ENCODE measurements at places on chromosomes 11 and 22.
A peak's percentile ranks its signal among the peaks of the same experiment; 100 is the strongest.

DNA sequence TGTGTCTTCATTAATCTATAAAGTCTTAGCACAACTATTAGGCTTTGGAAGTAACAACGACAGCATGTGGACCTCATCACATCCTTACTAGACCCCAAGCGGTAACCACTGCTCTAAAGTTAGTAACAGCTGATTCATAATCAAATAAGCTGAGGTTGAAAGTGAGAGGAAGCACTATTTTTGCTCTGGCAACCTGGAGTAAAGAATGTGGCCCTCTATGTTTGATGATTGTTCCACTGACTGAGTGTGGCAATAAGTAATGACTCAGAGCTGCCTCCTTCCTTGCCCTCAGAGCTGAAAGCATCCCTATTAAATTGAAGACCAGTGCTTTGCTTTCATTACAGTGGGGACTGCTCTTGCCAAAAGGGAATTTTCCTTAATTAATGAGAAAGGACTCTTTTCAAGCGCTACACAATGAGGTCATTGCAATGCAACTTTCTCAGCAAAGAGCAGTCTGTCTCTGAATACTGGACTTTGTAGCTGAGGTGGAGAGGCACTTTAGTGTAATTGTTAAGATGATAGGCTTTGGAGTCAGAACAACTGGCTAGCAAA is 906.1 kb upstream of the RAG2 start:
- peak; percentile 55 for DNase-seq

- peak; percentile 89 for DNase-seq
Observed at GRCh38 chr11:79493555-79494171, 52.8 kb upstream of the TENM4 start.

DNA sequence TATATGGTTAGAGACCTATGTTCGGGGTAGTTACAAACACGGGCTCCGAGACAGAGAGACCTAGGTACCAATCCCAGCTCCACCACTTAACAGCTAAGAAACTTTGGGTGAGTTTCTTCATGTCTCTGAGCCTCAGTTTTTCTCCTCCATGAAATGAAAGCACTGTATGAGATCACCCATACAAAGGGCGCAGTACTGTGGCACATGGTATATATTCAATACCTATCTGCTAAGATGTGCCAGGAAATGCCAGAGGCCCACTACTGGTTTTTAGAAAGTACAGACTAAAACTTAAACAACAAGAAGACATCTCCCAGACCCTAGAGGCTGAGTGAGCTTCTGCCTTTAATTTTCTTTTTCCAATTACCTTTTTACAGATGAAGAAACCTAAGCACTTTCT is 69.5 kb downstream of the SLC1A2 start:
- no peak for DNase-seq

GRCh38 chr11:110289472-110289871 is 6.9 kb downstream of the RDX start:
- no peak for DNase-seq

DNA sequence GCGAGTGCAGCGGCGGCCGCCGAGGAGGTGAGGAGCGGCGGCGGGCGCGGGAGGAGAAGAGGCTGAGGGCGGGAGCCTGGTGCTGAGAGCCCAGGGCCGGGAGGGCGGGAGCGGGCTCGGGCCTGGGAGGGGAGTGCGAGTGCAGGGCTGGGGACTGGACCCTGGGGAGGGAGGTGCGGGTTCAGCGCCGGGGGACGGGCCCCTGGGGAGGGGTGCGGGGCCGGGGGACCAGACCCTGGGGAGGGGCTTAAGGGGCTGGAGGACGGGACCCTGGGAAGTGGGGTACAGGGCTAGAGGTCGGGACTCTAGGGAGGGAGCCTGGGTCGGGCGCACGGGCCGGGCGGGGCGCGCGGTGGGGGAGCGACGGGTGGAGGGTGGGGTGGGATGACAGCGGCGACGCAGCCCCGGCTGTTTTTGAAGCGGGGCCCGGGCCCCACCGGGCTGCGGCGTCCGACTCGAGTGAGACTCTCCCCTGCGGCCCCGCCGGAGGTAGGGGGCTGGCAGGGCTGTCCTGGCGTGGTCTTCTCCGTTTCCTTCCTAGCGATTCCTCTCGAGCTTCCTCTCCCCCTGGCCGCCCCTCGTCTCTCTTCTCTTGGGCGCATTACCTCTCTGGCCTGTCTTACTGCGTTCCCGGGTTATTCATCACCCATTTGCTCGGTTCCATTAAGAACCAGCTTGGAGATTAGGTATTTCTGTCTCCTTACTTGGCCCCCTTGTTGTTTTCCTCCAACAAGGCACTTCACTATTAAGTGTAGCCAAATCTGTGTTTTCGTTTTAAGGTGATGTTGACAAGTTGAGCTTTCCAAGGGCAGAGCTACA is 754 bp downstream of the NUP50 start:
- peak; percentile 59 for DNase-seq

GRCh38 chr11:86241956-86242535 is 2.5 kb upstream of the EED start:
- no peak for DNase-seq

DNA sequence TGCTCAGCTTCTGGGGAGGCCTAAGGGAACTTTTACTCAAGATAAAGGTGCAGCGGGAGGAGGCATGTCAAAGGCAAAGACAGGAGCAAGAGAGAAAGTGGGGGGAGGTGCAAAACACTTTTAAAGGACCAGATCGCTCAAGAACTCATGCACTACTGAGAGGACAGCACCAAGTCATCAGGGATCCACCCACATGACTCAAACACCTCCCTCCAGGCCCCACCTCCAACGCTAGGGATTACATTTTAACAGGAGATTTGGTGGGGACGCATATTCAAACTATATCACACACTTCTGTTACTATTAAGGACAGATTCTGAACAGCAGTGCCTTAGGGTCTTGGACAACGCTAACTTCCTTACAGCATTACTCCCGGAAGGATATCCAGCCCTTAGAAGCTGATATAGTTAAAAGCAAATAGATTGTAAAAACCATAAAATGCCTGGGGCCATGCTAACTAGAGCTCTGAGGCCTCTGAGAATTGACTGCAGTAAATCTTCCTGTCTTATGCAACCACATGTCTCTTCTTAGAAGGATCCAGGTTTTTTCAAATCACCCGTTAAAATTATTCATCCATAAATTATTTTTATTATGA is 16.7 kb upstream of the ZC3H12C start:
- peak; percentile 75 for DNase-seq

DNA sequence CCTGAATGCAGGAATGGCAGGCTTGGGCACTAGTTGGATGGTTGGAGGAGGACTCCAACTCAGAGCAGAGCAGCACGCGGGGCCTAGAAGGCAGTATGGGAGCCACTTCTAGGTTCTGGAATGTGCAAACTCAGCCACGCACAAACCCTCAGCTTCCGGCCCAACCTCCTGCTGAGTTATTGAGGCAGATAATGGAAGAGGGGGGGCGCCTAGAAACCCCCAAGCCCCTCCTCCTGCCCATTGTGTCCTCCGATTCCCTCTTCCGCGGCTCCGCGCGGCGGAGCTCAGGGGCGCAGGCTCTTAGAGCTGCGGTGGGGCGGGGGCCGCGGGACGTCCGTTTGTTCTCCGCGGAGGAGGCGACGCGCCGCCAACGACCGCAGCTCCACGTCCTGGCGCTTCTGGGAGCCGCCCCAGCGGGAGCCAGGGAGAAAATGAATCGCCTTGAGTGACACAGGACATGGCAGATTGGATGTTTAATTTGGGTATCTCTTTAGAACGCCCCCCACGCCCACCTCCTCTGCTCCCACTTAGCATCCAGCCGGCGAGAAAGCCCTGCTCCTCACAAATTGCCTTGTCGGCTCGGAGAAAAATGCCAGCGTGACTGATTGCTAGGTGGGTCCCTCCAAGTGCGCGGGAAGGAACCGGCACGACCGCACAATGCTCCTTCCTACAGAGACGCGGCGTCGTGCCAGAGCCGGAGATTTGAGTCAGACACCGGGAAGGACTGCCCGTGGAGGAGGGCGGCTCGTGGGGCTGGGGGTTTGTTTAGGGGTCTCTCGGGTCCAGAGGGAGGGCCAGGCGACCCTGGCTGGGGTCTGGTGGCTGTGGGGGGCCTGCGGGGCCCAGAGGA is 144.6 kb downstream of the NECTIN1 start:
- peak; percentile 74 for DNase-seq

GRCh38 chr11:73147771-73148681 is 5.9 kb upstream of the FCHSD2 start:
- DNase-seq = no peak

All from hepatocyte (in vitro differentiated cells).